Mesothelial cell of epicardium (in vitro differentiated cells): ENCODE measurements at places on chromosomes 16 and 17. TPM values are rescaled to one million over a fixed set of nuclear protein-coding genes. Genes with fewer than 3 reads are reported as not detected.

DNA sequence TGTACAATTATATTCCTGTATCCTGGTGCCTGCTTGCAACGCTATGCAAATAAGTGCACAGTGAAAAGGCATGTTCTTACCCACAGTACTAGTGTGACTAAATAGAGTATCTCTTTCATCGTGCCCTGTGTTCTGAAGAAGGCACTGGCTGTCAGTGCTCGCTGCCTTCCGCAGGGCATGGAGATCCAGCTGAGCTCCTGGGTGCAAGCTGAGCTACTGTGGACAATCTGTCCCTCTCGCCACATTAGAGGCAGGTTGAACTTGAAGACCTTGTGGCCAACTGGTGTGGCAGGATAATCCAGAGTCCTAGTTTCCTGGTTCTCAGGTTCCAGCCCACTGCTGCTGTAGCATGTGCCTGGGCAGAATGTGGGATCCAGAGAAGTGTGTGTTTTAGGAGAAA lies 1.9 kb upstream of the ST6GALNAC1 start:
- peaks cover 22% of the 10 kb centered on the region for H3K4me1 ChIP-seq
- H3K27ac ChIP-seq = no peak overlapping the region
- H3K36me3 ChIP-seq = peaks cover 3% of the 10 kb centered on the region
- H3K27me3 ChIP-seq = no peaks in the 10 kb centered on the region
- H3K4me3 ChIP-seq = no peak overlapping the region

DNA sequence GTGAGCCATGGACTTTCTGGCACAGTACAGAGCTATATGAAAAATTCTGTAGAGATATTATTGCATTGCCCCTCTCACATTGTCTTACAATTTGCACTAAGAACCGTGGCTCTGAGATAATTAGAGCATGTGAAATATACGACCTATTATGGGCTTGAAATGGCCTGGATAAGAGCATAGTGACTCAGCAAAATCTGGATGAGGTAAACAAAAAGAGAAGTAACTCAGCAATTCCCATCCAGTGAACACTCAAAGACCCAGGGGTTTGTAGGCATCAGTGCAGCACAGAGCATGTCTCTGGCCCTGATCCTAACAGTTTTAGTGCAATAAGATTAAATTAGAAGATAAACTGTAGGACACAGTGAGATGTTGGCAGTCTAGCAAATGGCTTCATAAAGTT lies 317.2 kb upstream of the MYOCD start:
- H3K4me1 ChIP-seq = peaks cover 2% of the 10 kb centered on the region
- DNase-seq = no peak

- no peak overlapping the region for H3K4me3 ChIP-seq
- no peak for DNase-seq
- H3K27me3 ChIP-seq = peaks cover 31% of the 10 kb centered on the region
- H3K4me1 ChIP-seq = no peaks in the 10 kb centered on the region
These were observed 368.6 kb downstream of the SHISA9 start for GRCh38 chr16:13269905-13270528.

Gene SLC16A13
- 10.4 to 10.7 TPM (median 10.7 TPM) in 3 replicates for total RNA-seq

Gene ELMO3
- total RNA-seq = 9.3 to 10.0 TPM (median 9.7 TPM) in 3 replicates
